ENCODE measurements at places on chromosomes 12 and 14. TPM values are rescaled to one million over a fixed set of nuclear protein-coding genes. Genes with fewer than 3 reads are reported as not detected.

DNA sequence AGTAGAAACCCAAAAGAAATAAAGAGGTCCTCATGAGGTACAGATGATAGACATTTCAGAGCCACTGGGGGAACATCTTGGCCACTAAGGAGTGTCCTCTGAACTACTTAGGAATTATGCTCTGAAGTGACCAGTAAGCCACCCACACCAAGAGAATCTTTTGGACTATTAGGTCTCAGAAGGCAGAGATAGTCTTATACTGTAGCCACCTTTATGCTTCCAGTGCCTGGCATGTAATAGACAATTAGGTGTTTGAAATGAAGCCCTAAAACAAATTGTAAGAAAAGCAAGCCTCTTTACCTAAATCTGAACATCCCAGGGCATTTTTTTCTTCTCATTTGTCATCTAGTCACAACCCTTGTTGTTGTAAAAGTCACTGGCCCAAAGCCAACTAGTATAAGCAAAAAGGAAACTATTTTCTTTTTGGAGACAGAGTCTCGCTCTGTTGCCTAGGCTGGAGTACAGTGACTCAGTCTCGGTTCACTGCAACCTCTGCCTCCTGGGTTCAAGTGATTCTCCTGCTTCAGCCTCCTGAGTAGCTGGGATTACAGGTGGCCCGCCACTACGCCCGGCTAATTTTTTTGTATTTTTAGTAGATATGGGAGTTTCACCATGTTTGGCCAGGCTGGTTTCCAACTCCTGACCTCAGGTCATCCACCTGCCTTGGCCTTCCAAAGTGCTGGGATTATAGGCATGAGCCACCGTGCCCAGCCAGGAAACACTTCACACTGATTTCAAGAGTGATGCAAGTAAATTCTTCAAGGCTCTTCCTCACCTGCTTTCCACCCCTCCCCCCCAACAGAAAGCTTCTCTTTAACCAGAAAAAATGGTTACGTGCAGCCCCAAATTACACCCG lies 11.1 kb downstream of the PLEKHA5 start:
- DNase-seq, result no peak

DNA sequence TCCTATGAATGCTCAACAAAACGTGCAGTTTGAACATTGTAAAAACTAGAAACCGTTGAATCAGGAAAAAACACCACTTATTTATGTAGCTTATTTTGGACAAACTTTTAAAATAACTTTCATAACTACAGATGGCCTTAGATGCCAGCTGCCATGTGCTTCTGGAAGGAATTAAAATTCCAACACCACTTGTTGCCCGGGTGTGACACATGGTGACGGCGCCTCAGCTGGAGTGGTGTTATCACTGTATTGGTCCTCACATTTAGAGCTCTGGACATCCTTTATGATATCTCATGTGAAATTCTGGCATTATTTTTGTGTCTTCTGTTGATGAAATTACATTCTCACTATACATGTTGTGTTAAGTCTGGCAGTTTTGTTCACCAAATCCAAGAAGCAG lies 211.0 kb downstream of the IPO8 start:
- DNase-seq, result no peak

TMEM253 gene
- total RNA-seq, result 0.56 TPM

DNA sequence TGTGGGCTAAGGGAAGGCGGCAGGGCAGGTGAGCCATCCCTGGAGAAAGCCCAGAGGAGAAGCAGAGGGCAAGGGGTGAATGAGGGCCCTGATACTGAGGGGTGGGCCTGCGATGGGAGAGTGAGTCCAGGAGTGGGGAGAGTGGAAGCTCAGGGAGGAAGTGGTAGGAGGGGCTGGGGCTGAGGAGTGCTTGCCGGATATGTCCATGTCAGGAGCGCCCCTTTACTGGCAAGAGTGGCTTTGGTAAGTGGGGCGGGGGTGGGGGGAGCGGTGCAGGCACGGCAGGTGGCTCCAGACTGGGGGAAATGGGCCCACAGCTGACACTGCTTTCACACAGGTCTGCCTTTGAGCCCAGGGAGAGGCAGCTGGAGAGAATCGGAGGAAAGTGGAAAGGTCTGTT lies 86.4 kb upstream of the GPR68 start:
- no peak for DNase-seq

DNA sequence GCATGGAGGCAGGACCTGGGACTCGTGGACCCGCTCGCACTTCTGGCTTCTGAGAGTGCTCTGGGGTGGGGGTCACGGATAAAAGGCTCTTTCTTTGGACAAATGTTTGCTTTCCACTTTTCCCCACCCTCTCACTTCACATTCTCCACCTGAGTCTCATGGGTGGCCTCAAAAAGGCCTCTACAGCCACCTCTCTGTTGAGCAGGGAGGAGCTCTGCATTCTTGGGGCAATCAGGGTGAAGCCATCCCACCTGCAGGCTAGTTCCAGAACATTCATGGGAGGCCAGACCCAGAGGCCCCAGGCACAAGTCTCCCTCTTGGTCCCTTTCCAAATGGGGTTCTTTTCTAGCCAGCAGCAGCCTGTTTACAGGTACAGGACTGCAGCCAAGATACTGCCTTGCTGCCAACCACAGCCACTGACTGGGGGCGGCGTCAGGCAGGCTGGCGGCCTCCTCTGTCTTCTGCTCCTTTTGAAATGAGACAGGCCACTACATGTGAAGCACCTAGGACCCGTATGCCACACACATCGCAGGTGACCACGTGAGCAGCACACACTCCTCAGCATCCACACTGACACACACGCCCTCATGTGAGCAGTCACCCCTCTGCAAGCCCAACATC lies 18.2 kb upstream of the CEBPE start:
- no peak for DNase-seq

PAX9 gene
- not detected for total RNA-seq

DNA sequence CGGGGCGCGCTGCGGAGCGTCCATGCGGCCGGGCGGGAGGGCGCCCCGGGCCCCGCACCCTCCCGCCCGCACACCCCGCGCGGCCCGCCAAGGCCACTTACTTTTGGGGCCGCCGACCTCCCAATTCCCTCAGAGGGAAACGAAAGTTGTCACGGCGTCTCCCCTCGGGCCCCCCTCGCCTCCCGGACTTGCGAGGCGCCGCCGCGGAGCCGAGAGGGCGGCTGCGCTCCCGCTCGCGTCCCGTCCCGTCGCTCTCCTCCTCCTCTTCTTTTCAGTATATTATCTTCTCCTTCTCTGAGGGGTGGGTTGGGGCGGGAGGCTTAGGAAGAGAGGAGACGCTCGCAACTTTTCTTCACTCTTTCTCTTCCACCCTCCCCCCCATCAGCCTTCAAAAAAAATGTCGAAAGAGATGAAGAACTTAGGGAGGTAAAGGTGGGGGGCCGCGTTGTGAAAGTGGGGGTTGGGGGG lies 613 bp downstream of the DUSP16 start:
- DNase-seq, result peak; percentile 8

- DNase-seq, result peak; percentile 86
Observed at GRCh38 chr12:121796855-121797751, 3.6 kb upstream of the RHOF start.

DNA sequence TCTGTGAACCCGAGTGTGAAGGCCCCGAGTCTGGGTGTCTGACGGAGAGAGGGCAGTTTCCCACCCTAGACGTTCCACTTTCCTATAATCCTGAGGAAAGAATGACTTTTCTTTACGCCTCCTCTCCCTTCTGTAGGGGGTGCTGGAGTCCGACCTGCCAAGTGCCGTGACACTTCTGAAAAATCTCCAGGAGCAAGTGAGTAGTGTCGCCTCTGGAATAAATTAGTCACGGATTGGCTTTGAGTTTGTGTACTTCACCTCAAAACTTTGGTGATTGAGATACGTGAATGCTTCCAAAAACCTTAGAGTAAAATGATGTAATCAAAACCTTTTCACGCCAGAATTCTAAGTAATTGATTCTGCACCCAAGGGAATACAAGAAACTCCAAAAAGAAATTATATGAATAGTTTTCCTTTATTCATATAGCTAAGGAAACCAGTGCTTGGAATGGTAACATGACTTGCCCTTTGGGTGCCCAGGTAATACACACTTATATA lies 452 bp downstream of the NGDN start:
- no peak for DNase-seq

CLEC6A gene
- total RNA-seq, result not detected

DNA sequence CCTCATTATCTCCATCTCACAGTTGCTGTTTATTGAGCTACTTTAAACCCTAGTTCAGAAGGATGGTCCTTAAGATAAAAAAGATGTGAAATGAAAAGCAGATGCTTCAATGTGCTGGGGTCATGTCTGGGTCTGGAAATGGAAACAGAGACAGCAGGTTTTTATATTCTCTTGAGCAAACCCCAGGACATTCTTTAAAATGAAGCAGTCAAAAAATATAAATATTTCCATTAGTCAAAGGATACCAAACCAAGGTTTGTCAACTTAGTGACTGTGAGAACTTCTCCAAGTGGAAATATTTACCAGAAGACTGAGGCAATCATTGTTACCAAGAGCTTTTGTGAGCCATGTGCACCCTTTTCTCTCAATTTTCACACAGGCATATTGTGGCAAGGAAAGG lies 102.5 kb upstream of the DIO2 start:
- DNase-seq, result no peak

KRT75 gene
- total RNA-seq, result not detected

GRCh38 chr12:49538510-49539403 lies at the start of gene KCNH3:
Gene KCNH3 (plus strand): TSS chr12:49539030. CDS start chr12:49539417, 387 bp downstream.
- peak; percentile 85 for DNase-seq

RFX4 gene
- 31.8 TPM for total RNA-seq

RERG gene
- total RNA-seq, result 16.2 TPM

DNA sequence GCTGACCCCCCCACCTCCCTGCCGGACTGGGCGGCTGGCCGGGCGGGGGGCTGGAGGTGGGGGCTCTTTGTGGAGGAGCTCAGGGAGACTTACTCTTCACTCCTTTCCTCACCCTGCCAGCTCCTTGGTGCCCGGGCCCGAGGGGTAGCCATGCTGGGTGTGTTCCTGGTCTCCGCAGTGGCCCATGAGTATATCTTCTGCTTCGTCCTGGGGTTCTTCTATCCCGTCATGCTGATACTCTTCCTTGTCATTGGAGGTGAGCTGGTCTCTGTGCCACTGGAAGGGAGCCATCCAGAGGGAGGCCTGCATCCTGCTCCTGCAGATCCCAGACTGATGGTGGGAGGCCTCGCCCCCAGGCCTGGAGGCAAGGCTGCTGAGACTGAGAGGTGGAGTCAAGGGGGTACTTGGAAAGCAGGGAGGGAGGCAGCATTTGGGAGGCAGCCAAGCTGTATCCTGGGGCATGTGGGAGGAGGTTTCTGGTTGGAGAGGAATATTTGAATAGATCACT lies 19.7 kb downstream of the SOAT2 start:
- no peak for DNase-seq

GNB3 gene
- 20.4 TPM for total RNA-seq

PLCZ1 gene
- not detected for total RNA-seq

DNA sequence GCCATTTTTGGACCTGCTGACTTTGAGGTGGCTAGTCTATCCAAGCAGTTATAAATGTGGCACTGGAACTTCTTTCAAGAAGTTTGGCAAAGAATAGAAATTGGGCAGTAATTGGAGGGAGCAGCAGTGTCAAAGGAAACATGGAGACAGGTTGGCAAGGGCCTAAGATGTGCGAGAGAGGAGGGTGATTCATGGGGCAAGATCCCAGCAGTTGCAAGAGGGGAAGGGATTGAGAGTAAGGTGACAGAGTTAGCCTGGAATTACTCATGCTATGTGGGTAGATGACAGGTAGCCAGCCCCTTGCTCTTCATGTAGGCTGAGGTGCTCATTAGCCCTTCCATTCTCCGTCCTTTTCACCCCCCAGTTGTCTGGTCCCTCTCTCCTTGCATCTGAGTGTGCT lies 42.2 kb downstream of the FBXL14 start:
- no peak for DNase-seq

DNA sequence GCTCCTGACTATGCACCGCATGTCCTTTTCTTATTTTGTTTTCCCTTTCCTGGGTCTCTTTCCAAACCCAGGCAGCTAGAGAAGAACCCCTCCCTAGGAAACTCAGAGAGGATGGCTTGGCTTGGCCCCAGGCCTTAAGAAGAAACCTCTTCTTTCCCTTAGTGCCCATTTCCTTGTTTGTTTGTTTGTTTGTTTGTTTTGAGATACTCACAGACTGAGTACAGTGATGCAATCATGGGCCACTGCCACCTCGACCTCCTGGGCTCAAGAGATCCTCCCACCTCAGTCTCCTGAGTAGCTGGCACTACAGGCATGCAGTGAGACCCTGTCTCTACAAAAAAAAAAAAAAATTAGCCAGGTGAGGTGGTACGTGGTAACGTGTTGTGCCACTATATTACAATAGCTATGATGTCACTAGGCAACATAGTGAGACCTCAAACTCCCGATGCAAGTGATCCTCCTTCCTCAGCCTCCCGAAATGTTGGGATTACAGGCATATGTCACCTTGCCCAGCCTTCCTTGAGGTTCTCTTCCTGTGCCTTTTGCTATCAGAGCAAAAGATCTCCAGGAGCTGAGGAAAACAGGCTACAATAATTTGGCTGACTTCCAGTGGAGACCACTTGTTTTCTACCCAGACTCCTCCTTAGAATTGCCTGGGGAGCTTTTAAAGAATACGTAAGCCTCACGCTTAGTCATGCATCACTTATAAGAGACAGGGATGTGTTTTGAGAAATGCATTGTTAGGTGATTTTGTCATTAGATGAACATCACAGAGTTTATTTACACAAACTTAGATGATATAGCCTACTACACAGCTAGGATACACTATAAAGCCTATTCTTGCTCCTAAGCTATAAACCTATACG lies 34.5 kb upstream of the LGALS3 start:
- no peak for DNase-seq

DNA sequence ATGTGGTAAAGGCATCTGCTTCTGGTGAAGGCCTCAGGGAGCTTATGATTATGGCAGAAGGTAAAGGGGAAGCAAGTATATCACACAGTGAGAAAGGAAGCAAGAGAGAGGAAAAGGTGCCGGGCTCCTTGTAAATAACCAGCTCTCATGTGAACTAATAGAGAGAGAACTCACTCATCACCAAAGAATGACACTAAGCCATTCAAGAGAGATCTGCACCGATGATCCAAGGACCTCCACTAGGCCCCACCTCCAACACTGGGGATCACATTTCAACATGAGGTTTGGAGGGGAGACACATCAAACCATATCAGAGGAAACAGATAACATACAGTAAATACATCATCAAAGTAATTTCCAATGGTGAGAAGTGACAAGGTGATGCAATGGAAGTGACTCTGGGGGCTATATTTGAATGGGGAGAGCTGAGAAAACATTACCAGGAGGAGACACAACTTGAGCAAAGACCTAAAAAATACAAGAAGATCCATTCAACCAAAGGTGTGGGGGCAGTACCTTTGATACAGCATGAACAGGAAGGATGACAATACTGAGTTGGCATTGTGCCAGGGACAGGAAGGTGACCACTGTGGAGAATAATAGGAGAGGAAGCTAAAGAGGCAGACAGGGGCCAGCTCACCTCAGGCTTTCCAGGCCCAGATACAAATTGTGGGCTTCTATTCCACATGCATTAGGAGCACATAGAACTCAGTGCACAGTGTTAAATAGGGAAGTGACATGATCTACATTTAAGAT lies 134.4 kb upstream of the GRIP1 start:
- DNase-seq, result no peak

SLC17A8 gene
- 0.56 TPM for total RNA-seq

Data from dorsolateral prefrontal cortex (tissue), 122 donors.